ENCODE measurements at places on chromosomes 7 and 10.

- no peak for DNase-seq
Observed at GRCh38 chr7:143295870-143296269, 7.7 kb downstream of the CASP2 start.

DNA sequence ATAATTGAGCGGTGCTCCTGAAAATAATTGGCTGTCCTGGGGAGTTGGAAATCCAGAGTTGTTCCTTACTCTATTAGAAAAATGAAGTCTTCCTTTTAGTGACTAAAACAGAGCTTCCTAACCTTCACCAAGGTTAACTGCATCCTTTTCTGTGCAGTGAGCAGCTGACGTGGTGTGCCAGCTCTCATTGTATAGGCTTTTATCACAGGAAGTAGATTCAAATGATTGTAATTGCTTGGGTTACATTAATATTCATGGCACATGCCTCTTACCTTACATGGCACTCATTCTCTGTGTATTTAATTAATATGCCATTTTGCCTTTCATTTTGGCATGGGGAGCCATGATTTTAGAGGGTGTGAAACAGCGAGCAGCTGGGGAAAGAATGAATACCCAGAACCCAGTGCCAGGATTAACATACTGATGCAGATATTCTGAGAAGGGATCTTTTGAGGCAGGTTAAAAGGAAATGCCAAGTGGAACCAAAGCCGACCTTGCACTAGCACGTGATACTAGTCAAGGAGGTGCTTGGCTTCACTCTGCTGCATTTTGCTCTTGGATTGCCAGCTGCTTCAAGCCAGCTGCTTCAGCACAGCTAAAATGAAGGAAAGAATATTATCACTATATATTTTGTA is 115.3 kb downstream of the ST7 start:
- DNase-seq, result peak; percentile 10

GRCh38 chr7:72035266-72035665 is 376.9 kb downstream of the CALN1 start:
- DNase-seq, result no peak

- DNase-seq, result no peak
Observed at GRCh38 chr7:30091491-30091912, 43.3 kb upstream of the MTURN start.

GRCh38 chr7:79465551-79465950 is 12.1 kb upstream of the MAGI2 start:
- DNase-seq, result no peak

DNA sequence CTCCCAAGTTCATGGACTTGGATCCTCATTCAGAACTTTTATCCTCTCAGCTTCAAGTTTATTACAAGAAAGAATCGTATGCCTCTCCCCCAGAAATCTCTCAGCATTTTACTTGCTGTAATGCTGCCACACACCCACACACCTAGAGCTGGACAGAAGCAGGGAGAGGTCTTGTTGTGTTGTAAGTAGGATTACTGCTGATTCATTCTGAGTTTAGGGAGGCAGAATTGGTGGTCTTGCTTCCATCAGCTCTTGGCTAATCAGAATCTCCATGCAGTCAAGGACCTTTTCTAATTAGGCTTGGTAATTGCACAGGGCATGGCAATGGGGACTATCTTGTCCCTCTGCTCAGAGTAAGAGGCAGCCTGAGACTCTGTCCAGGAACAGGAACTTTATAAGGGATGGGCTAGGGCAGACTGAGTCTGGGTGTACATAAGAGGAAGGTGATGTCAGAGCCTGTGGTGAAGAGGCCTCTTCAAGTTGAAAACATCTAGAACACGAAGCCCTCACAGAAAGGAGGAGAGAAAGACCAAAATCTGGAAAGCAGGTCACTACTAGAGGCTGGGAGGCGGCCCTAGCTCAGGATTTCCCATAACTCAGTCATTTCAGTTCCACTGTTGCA is 7.0 kb upstream of the PTPRE start:
- DNase-seq, result no peak

DNA sequence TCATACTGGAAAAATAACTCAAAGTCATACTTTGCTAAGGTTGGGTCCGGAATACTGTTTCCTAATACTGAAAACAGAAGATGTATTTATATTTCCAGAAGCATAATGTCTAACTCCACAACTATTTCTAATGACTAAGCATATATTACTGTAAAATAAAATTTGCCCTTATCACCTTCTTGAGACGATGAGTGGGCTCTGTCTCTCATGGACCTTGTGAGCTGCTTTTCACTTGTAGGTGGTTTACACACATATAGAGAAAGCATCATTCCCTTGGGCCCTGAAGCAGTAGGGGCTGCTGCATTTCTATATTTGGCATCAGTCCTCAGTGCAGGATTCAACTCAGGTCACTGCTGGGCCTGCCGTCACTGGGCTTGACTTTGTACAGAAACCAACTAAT is 10.7 kb upstream of the FAM13C start:
- DNase-seq, result no peak

DNA sequence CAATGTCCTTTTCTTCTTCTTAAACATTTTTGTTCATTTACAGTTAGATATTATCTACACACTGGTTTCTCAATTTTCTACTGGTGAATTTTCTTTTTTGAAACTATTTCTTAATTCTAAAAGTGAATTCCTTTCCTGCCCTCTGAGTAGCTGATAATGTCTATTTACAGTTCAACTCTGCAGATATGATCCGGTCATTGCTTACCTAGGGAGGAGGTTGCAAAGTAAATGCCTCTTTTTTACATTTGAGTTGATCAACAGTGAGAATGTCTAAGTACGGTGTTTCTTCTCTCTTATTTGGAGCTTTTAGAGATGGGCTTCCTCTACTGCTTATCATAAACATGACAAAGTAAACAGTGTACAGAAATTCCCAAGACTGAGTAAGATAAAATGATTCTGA is 20.6 kb upstream of the ORC5 start:
- DNase-seq, result no peak

GRCh38 chr10:119314486-119314885 is 107.1 kb downstream of the GRK5 start:
- DNase-seq, result no peak

- no peak for DNase-seq
Observed at GRCh38 chr7:125857606-125858005, 928.0 kb upstream of the POT1 start.
